ENCODE measurements at places on chromosomes 7 and 10.

DNA sequence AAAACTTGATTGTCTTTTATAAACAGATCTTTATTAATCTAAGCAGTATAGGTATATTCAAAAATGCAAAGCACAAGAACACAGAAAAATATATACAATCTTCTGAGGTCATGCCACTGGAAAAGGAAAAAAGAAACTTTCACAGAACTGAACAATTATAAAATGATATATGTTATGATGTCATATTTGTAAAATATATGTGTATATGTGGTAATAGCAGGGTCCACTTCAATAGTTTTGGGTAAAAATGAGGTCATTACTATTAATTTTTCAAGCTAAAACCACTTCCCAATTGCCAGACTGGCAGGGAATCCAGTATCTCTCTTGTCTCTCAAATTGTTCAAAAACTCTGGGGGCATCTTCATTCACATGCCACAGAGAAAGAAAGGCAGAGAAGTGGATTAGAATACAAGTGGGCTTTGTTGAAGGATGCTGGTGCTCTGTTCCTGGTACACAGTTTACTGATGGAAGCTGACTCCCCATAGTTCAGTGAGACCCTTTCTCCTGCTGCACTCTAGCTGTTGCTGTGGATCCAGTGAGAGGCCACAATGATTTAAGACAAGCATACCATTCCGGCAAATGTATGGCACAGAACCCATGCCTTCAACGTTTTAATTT, 19.7 kb downstream of the CTNNA3 start:
- DNase-seq: no peak

GRCh38 chr10:33800545-33800944, 466.1 kb upstream of the NRP1 start:
- no peak for DNase-seq

DNA sequence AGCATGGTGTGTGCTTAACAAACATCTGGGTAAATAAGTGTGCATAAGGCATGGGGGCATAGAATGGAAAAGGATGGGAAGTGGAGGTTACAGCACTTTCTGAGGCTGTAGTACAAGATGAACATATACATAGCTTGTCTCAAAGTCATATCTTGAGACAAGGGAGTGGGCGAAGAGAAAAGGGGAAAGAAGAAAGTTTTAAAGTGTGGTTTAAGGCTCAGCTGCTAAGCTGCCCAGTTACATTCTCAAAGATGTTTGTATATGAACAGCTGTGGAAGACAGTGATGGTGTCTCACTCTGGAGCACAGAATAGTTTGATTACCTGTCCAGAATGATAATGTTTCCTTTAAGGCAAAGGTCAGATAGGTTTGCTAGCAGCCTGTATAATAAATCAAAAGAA, 61.9 kb upstream of the LANCL2 start:
- DNase-seq: no peak

- DNase-seq: no peak
These were observed 214.1 kb downstream of the KLF6 start for GRCh38 chr10:3570855-3571266.

GRCh38 chr10:3784510-3785250, at the start of gene KLF6:
Gene KLF6 (minus strand): TSS chr10:3785209. CDS start chr10:3785014, 195 bp downstream.
- peak; percentile 31 for DNase-seq

DNA sequence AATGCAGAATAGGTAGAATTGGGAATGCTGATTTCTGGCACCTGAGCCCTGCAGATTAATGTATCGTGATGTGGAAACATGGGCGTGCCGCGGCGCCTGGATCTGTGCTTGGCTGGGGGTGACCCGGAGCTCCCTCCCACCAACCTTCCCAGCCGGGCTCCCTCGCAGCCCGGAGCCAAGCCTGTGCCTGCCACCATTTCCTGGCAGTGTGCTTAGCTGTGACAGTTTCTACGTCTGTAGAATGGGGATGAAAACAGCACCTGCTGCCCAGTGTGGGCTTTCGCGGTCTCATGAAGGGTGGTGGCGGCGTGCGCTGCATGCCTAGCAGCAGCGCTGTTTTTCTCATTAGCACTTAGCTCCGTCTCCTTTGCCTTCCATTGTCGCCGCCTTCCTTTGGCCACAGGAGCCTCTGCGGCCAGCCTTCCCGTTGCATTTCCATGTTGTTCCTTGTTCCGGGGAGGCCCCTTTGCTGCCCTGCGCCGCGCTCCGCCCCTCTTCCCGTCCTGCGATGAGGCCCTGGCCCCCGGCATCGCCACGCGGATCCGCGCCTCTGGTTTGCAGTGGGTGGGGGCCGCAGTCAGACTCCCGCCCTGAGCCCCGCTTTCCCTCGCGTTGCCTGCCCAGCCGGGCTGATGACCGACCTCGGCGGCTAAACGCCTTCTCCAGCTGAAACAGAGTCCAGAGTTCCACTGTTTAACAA, 84.2 kb downstream of the CUL1 start:
- DNase-seq: no peak

- no peak for DNase-seq
These were observed 31.8 kb upstream of the WDR11 start for GRCh38 chr10:120819366-120819765.

All from activated CD4-positive, CD25-positive, alpha-beta regulatory T cell (primary cell).